T-helper 9 cell (primary cell): ENCODE measurements at places on chromosomes 6 and 20.

GRCh38 chr20:49381558-49382493 lies 100.6 kb downstream of the KCNB1 start:
- no peak for DNase-seq

DNA sequence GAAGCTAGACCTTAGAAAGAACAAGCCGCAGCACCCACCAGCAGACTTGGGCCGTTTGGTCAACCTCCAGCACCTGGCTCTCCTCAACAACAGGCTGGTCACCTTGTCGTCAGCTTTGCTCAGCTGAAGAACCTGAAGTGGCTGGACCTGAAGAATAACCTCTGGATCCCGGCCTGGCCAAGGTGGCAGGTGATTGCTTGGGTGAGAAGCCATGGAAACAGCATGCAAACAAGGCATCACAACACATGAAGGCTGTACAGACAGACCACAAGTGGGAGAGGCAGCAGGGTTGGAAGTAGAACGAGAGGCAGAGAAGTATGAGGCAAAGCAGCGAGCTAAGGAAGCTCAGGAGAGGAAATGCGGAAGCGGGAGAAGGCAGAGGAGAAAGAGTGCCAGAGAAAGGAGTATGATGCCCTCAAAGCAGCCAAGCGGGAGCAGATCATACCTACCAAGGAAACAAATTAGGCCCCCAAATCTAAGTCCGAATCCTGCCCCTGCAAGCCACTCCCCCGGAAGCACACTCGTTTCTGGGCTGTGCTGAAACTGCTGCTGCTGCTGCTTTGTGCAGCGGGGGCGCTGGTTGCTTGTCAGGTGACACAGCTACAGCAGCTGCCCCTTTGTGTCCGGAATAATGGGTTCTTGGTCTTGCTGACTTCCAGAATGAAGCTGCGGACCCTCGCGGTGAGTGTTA lies 121.6 kb upstream of the LGSN start:
- no peak for DNase-seq

DNA sequence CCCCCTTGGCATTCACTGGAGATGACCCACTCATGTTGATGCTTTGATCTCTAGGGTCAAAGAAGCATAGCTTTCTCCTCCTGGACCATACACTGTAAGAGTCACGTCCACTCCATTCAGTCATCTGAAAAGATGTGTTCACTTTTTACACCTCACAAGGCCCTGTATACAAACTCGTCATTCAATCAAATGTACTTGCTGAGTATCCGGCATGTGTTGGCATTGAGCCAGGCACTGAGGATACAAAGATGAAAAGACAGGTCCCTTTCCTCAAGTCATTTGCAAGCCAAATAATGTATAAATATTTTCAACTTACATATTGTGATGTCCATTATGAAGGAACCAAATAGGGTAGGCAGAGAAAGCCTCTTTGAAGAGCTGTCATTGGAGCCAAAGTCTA lies 32.6 kb upstream of the CSNK2A1 start:
- no peak for DNase-seq

DNA sequence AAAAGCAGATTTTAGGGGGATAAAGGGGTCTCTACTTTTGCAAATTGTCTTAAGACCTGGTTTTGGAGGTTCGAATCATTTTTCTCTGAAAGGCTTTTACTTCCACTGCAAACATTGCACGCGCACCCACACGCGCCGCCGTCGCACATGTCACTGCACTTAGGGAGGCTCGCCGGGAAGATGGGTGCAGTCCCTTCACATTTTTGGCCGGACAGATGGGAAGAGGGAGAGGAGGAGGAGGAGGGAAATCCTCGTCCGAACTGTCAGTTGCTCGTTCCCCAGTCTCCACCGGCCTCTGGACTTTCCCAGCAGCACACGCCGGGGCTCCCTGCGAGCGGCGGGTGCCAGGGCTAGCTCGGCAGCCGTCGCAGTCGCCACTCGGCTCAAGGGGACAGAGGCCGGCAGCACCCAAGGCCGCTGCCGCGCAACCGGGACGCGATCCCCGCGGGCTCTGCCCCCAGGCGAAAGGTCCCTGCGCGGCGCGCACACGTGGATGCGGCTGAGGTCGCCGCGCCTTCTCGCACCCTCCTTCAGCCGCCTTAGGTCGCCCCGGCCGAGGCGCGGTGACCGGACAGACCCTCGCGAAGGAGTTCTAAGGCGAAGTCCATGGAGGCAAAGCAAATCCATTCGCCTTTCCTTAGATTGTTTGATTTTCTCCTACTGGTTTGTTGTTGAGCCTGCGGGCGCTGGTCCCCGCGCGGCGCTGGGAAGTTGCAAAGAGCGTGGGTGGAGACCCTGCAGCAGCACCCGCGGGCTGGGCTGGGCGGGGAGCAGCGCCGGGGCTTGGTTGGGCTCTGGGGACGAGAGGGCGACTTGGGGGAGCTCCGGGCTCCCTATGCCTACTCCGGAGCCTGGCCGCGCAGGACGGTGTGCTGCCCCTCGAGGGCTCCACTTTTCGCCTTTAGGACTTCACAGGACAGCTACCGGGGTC lies 1.2 kb downstream of the MYB start:
- peak; percentile 27 for DNase-seq

DNA sequence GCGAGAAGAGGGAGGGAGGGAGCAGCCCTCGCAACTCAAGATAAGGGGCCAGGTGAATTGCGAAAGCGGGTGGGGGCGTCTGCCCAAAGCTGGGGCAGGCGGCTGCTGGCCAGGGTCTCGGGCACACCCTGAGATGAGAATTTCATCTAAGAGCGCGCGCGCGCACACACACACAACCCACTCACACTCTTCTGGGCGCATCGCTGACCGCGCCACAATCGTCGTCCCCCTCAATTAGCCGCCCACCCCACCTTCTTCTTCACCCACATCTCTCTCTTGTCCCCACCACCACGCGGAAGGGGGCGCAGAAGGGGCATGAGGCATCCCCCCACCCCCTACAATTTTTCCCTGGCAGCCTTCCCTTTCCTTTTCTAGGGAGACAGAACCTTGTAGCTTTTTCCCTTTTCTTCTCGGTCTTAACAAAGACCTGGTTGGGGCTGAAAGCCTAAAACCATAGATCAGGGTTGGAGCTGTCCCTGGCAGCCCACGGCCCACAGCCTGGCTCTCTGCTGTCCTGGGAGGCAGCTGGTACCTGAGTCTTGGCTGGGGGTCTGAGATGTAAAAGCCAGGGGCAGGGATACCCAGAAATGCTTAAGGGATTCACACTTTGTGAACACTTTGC lies 737 bp upstream of the PTPRT start:
- DNase-seq: no peak

DNA sequence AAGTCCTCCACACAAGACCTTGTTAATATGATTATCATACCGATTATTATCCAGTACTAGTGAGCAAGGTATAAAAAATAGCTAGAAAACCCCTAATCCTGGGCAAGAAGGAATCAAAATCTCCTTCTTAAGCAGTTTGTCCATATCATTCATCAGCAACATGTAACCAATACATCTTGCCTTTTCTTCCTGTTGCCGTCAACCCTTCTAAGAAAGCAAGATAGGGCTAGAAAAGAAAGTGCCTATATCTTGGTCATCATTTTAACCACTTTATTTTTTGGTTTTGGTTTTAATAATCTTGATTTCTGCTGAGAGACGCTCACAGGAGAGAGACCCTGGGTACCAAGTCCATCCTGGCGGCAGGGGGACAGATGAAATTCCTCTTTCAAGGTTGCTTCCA lies 27.2 kb upstream of the PREX1 start:
- DNase-seq: no peak

DNA sequence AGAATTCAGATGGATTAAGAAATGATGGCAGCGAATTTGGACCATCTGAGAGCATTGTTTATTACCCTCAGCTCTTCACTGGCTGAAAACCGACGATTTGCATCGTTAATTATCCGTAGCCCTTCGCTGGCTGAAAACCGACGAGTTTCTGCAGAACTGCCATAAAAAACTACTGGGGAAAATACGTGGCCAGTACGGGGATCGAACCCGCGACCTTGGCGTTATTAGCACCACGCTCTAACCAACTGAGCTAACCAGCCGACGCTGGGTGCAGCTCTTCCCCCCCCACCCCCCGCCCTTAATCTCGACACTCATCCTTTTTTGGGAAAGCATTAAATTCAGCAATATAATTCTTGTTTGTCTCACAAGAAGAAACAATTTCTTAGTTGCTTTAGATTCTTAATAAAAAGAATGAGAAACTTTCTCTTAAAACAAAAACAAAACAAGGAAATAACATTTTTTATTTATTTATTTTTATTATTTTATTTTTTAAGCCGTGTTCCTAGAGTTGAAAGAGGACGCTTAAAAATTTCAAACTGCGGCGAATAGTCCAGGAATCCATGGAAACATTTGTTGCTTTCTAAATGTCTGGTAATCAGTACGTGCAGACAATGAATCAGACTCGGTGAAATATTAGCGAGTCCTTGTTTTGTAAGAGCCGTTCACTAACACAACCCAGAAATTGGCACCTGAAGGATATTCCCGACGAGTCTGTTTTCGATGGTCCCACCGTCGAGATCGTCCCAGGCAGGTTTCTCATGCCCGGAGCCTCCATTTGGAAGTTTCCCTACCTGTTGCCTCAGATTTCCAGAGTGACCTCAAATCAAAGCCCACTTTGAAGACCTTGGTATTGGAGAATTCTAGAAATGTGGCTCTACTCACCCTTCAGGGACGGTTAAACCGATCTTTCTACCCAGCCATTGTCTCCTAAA lies 27.8 kb downstream of the PRSS16 start:
- DNase-seq: no peak

DNA sequence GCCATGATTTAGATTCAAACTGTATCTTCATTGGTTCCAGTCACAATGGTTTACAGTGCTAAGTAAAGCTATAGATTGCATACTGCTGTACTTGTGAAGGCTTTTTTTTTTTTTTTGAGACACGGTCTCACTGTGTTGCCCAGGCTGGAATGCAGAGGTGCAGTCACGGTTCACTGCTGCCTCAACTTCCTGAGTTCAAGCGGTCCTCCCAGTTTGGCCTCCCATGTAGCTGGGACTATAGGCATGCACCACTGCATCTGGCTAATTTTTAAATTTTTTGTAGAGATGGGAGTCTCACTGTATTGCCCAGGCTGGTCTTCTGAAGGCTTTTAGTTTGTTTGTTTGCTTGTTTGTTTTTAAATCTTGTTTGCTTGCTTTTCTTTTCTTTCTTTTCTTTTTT lies 24.9 kb downstream of the ITCH start:
- DNase-seq: no peak

DNA sequence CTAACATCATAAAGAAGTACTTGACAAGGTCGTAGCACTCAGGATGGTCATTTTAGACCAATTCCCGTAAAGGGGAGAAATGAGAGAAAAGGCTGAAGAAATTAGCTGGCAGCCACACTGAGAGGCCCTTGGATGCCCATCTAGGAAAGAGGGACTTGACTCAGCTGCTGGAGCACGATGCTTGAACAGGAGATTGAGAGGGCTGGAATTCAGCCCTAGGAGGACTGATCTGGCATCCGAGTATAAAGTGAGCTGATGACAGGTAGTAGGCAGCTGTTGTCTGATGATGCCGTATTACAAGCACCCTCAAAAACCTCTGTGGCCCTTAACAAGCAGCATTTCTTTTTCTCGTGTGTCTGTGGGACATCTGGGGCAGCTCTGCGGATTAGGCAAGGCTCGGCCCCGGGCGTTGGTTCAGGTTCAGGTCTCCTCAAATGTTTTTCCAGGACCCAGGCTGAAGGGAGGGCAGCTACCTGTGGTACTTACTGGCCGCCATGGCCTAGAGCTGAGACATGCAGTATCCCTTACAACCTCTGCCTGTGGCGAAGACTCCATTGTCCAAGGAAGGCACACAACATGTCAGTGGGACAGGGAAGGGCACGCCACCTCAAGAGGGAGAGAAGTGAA lies 219.6 kb upstream of the SNX9 start:
- DNase-seq: no peak

GRCh38 chr20:35232575-35232974 lies 6.1 kb downstream of the MMP24 start:
- no peak for DNase-seq

DNA sequence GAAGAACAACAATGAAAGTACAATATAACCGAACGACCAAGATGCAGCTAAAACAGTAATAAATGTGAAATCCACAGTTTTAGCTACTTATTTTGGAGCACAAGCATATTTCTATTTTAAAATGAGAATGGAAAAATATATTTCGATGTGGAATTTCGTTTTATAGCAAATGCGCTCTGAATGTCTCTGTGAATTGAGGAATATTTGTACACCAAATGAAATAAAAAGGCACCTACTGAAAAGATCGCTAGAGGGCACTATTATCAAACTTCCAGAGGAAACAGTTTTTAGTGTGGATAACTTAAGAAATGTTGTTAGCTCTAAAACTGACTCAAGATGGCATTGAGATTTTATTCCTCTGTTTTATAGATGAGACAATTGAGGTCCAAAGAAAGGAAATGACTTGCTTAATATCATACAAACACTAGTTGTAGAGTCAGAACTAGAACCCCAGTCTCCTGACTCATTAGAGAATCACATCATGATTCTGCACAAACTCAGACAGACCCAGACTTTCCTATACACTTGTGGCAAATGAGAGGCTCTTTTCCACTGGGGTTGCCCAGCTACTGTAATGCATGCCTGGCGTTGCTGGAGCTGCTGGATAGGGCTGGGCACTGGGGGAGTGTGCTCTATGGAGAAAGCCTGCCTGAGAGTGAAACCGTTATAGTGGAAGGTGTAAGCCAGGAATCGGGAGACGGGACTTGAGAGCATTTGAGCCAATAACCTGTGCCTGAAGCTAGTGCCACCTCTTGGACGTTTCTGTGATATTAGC lies 51.9 kb downstream of the GCLC start:
- DNase-seq: no peak

DNA sequence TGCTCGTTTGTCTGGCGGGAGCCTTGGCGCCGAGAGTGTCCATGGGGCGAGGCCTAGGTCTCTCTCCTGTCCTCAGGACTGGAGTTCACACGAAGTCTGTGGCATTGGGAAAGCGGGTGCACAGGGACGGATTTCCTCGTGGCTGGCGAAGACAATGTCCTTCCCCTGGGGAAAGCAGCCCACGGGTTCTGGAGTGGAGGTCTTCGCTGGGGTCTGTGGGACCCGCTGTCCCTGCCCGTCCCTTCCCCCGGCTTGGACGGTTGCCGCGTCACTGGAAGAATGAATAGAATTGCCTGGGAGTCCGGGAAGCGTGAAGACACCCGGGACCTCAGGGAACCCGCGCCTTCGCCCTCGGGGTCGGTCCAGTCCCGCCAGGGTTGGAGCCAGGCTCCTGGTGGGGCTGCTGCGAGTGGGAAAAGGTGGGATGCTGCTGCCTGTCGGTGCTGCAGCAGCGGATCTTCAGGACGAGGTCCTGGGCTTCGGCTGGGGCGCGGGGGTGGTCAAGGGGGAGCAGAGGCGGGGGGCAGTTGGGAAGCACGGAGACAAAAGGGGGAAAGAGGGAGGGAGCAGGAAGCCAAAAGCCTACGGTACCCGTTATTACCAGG lies 441.8 kb upstream of the DEFB115 start:
- no peak for DNase-seq
